Effector CD8-positive, alpha-beta T cell (primary cell): ENCODE measurements at places on chromosomes 2 and 18.

- no peak for DNase-seq
Measured at GRCh38 chr2:174606336-174606735, 8.7 kb upstream of the WIPF1 start.

- DNase-seq: no peak
Measured at GRCh38 chr2:229348128-229348527, 77.0 kb upstream of the PID1 start.

DNA sequence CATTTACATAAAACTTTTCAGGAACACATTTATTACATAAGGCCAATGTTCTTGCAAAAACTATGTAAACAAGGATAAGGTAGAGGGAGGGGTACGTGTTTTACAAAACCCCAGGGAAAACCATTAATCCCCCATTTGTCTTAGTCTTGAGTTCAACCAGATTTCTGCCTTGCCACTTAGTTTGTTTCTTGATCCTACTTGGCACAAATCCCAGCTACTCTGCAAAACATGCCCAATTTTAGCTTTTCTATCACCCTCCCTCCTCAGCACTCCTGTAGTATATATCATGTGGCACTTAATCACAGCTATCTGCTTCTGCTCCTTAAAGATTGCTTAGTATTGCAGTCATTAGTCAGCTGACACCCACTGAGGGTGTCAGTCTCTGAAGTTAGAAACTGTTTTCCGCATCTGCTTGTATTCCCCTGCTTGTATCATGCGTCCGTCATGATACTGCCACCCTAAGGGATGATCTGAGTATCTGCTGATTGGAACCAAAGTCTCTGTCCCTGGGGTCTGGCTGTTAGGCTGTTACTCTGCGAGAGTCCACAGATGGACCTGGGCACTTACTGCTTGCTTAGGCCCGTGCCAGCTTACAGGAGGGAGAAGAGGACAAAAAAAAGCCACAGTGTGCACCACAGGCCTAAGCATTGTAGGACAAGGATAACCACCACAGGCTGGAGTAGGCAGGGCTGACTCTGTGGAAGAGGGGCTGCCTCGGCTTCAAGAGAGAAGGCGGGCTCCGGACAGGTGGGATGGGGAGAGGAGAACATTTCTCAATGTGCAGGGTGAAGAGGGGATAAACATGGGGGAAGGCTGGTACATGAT, 82.2 kb downstream of the EPAS1 start:
- DNase-seq: no peak

GRCh38 chr2:137165968-137166367, 400.6 kb downstream of the THSD7B start:
- DNase-seq: no peak

DNA sequence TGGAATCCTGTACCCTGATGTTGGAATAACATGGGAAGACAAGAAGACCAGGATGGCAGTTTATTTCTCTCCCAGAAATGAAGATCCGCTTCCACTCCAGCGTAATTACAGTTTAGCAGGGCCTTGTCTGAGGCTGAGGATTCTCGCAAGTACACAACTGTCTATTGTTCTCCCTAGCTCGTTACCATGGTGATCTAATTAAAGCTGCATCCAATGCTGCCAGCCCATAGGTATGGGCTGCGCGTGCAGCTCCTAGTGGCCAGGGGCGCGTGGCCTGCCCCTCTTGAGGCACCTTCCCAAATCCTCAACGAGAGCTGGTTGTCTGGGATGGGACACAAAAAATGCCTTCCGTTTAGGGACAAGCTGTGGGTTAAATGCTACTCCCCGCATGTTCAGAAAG, 344.9 kb downstream of the CYRIA start:
- DNase-seq: no peak

DNA sequence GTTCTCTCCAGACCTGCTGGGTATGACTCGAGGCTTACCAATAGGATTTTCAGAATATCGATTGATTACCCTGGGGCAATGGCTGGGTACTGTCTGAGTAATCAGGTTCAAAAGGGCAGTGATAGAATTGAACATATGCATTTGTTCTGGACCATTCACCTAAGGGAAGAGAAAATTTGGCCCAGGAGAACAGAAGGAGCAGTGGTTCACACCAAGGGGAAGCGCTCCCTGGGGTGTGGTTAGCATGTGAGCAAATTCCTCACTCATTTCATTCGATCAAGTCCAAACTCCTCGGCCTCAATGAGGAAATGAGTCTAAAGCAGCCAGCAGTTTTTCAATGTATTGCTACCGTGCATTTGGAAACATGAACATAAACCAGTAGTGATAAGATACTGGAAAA, 55.6 kb downstream of the CYP26B1 start:
- DNase-seq: no peak

GRCh38 chr2:75925331-75926024, 214.8 kb upstream of the GCFC2 start:
- no peak for DNase-seq

GRCh38 chr18:55095584-55095983, 136.3 kb upstream of the CCDC68 start:
- DNase-seq: no peak

- no peak for DNase-seq
Measured at GRCh38 chr2:145221516-145221915, 701.6 kb upstream of the ZEB2 start.

GRCh38 chr2:36578343-36579296, 19.3 kb downstream of the FEZ2 start:
- DNase-seq: no peak

DNA sequence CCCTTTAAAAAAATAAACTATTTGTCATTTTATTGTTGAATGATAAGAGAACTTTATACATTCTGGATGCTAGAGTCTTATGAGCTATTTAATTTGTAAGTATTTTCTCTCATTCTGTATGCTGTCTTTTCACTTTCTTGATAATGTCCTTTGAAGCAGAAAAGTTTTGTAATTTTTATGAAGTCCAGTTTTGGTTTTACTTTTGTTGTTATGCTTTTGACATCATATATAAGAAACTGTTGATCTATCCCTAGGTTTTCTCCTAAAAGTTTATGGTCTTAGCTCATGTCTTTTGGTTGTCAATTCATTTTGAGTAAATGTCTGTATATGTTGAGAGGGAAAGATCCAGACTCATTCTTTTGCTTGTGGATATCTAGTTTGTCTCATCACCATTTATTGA, 52.5 kb downstream of the TMEM247 start:
- DNase-seq: no peak

DNA sequence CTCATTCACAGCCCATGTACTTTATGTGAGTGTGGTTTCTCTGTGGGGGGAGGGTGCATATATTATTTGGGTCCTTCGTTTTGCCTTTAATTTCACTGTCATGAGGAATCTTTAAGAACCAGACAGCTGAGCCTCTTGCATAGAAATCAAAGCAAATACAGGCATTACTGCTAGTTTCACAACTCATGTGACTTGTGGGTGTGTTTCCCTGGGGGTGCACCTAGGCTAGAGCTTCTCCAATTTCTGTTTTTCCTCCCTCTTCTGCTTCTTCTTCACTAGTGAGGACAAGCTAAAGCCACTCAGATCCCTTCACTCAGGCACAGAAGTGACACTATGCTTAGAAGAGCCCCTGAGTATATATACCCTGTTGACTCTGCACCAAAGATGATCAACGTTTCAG, 131.4 kb downstream of the ACOXL start:
- no peak for DNase-seq

DNA sequence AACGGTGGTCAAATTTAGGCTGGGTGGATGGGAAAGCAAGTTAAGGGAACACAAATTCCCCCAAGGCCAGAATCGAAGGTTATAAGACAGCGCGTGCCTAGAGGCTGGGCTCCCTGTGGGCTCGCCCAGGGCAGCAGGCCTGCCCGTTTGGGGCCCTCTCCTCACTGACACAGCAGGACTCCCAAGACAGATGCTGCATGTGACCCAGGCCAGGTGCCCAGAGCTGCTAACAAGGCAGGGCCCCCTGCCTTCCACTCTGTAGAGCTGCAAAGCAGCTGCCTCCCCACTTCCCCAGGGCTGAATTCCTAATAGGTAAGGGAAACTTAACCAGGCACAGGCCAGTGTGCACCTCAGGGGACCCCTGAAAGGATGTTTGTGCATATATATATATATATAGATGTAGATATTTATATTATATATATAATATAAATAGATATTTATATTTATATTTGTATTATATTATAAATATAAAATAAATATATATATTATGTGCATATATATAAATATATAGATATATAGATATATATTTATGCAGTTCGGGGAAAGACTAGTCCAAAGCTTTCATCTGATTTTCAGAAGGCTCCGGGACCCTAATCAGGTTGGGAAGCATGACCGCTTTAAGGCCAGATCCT, 43.7 kb downstream of the TMEM37 start:
- DNase-seq: no peak

GRCh38 chr2:20599001-20599600, 51.8 kb downstream of the HS1BP3 start:
- no peak for DNase-seq

- no peak for DNase-seq
Measured at GRCh38 chr2:23012499-23012898, 372.5 kb upstream of the KLHL29 start.

DNA sequence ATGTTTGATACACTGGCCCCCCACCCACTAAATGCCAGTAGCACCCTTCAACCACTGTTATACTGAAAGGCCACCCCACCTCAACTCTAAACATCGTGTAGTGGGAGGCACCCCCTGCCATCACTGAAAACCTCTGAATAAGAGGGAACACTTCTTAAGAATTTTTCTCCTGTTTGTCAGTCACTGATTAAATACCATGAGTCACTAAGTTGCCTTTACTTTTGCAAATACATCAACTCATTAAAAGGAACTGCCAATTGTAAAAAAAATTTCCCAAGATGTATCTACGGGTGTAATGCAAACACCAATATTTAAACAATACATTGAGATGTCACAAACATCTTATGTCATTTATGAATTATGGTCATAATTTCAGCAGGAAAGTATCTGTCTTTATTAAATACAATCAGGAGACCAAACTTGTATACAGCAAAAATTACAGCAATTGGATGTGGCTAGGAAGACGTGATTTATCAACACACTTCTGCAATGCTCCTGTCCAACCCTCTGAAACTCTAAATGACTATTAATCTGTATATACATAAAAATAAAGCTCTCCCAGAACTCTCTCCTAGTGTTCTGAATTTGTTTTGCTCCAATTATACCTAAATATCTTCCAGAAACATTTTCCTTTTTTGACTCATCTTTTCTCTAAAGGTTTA, 144.1 kb upstream of the STK17B start:
- no peak for DNase-seq

- DNase-seq: no peak
Measured at GRCh38 chr2:9417725-9418124, 5.6 kb downstream of the ITGB1BP1 start.

- DNase-seq: no peak
Measured at GRCh38 chr2:54247115-54247514, 8.9 kb downstream of the TSPYL6 start.

- no peak for DNase-seq
Measured at GRCh38 chr2:144382849-144383248, 137.1 kb downstream of the ZEB2 start.
